ENCODE measurements at places on chromosomes 2 and 18. TPM values are rescaled to one million over a fixed set of nuclear protein-coding genes. Genes with fewer than 3 reads are reported as not detected.

DNA sequence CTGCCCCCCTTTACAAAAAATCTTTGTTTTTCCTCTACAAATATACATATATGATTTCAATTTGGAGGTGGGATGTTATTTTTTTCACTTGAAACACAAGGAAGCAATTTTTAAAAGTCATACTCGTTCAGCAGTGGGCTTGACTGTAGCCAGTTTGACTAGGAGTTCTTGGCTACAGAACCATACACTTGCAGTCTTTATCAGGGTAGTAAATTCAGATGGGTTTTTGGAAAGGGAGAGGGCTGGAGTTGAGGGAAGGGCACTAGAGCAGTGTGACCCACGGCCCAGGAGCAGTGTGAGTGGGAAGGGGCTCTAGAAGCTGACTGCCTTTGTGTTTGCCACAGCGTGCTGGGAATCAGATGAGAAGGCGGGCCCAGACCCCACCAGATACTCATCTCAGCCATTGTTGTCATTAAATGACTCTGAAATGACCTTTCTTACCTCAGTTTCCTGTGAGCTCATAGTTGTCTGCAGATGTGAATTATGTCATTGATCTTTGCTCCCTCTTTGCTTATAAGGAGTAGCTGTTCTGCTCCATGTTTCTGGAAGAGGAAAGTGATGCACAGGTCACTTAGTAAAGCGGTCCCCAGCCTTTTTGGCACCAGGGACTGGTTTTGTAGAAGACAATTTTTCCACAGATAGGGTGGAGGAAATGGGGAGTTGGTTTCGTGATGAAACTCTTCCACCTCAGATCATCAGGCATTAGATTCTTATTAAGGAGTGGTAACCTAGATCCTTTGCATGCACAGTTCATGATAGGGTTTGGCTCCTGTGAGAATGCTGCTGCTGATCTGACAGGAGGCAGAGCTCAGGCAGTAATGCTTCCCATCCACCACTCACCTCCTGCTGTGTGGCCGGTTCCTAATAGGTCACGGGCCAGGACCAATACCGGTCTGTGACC is 116.8 kb downstream of the SPTBN1 start:
- peak overlapping the region; percentile 95 for H3K27ac ChIP-seq
- peaks cover 93% of the 10 kb centered on the region for H3K4me1 ChIP-seq
- peak; percentile 67 for DNase-seq
- H3K36me3 ChIP-seq, result peaks cover 30% of the 10 kb centered on the region
- peak overlapping the region; percentile 65 for H3K4me3 ChIP-seq
- no peaks in the 10 kb centered on the region for H3K27me3 ChIP-seq

DNA sequence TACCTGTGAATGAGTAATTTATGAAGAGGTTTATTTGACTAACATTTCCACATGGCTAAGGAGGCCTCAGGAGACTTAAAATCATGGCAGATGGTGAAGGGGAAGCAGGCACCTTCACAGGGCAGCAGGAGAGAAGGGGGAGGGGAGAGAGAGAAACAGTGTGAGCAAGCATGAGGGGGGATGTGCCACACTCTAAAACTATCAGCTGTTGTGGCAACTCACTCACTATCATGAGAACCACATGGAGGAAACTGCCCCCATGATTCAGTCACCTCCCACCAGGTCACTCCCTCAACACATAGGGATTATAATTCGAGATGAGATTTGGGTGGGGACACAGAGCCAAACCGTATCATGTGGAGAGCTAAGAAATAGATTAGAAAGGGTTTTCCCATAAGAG is 309.0 kb downstream of the RDH14 start:
- H3K4me3 ChIP-seq, result no peak overlapping the region
- no peak overlapping the region for H3K27ac ChIP-seq
- no peaks in the 10 kb centered on the region for H3K36me3 ChIP-seq
- no peaks in the 10 kb centered on the region for H3K4me1 ChIP-seq
- DNase-seq, result no peak
- H3K27me3 ChIP-seq, result no peaks in the 10 kb centered on the region

DNA sequence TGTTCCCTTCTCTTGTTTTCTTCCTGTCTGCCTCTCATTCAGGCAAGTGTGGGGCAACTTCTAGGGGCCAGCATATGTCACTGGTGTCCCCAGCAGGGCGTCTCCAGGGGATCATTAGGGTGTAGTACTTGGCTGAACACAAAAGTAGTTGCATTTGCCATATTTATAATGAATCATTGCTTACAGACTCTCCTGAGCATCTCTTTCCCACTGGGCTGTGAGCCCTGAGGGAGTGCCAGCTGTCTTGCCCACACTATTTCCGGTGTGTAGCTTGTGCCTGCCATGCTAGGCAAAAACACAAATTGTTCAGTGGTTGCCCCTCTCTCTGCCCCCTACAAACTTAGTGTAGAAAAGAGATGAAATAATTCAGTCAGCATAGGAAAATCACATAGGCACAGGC is 40.8 kb upstream of the SCLY start:
- no peaks in the 10 kb centered on the region for H3K27me3 ChIP-seq
- DNase-seq, result no peak
- H3K36me3 ChIP-seq, result peaks cover 29% of the 10 kb centered on the region
- H3K4me1 ChIP-seq, result peaks cover 7% of the 10 kb centered on the region
- H3K4me3 ChIP-seq, result no peak overlapping the region

DNA sequence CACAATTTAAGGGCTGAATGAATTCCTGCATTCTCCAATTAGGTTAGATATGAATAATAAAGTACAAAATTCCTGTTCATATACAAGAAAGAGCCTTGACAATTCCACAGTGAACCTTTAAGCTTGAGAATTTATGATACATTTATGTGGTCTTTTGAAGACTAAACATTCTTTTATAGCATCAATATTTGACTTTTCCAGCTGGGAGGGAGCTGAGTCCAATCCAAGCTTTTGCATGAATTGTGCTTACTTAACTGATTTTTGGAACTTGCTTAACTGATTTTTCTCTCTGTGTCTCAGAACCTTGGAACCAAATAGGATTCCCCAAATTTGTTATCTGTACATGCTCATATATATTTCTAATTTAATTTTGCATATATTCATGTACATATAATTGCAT is 388.0 kb downstream of the TRIB2 start:
- DNase-seq, result no peak
- no peaks in the 10 kb centered on the region for H3K36me3 ChIP-seq
- no peaks in the 10 kb centered on the region for H3K27me3 ChIP-seq
- no peaks in the 10 kb centered on the region for H3K4me1 ChIP-seq
- H3K27ac ChIP-seq, result no peak overlapping the region
- no peak overlapping the region for H3K4me3 ChIP-seq

- no peaks in the 10 kb centered on the region for H3K36me3 ChIP-seq
- H3K4me1 ChIP-seq, result no peaks in the 10 kb centered on the region
- no peaks in the 10 kb centered on the region for H3K27me3 ChIP-seq
- no peak for DNase-seq
Measured at GRCh38 chr2:194999771-195000170, 657.3 kb upstream of the SLC39A10 start.

DNA sequence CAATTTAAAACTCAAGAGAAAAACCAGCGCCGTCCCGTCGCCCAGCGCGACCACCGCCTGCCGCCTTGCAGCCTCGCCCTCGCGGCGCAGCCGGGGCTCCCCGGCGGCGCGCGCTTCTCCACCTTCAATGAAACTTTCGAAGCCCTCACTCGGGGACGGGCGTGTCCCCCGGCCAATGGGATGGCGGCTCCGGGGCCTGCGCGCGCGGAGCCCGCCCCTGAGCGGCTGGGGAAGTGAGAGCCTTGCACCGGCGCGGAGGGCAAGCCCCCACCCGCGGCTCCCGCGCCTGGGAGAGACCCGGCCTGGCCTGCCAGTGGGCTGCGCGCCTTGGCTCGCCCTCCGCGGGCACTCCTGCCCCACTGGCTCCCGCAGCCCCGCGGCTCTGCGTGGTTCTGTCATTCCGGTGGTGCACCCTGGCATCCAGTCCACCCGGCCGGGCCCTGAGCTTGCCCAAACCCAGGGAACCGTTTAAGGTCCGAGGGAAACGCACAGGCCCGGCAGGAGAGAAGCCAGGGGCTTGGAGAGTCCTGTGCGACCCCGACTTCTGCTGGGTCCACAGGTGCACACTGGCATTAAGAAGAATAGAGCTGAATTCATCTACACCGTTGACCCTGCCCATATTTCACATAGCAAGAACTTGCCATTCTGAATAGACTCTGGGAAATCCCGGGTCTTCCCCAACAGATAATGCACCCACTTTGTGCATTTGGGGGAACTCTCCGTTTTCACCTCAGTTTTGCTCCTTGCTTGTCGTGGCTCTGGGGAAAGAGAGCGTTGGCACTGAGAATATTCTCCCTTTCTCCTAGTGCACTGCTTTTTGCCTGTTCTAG is at the start of gene PIEZO2:
Gene PIEZO2, minus strand, starts transcription at position 129 of the 830 bp plus-strand sequence. CDS start 981 bp downstream, outside the sequence.
- peaks cover 43% of the 10 kb centered on the region for H3K27me3 ChIP-seq
- DNase-seq, result no peak
- H3K4me3 ChIP-seq, result no peak within 1 kb of the TSS
- H3K36me3 ChIP-seq, result no peaks in the 10 kb centered on the region
- no peaks in the 10 kb centered on the region for H3K4me1 ChIP-seq

DNA sequence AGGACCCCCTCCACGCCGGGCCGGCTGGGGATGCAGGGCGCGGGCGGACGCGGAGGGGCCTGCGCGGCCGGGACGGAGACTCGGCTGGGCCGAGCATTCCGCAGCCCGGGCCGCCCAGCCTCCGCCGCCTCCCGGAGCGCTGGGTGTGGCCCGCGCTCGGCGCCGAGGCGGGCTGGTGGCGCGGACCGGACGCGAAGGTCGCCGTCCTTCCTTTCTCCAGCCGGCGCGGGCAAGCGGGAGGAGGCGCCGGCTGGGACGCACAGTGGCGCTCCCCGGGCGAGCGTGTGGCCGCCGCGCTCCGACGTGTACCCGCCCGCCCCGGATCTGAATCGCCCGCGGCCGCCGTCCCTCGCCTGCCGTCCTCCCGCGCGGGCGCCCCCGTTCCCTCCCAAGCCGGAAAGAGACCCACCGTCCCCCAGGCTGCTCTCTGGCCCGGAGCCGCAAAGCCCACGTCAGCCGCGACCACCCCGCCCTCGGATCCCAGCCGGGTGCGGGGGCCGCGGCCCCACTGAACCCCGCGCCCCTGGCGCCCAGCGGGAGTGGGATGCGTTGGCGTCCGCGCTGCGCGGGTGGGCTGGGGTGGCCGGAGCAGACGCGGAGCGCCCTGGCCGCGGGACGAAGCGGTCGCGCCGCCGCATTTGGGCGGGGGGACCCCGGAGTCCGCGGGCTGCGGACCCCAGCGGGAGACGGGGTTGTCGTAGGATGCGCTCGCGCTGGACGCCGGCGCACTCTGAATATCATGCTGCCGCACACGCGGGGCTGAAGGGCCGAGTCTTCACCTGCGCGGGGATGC is 634 bp downstream of the SPATS2L start:
- H3K27me3 ChIP-seq, result peaks cover 3% of the 10 kb centered on the region
- peak overlapping the region; percentile 77 for H3K4me3 ChIP-seq
- DNase-seq, result peak; percentile 48
- peaks cover 46% of the 10 kb centered on the region for H3K4me1 ChIP-seq

The LRATD1 gene
- not detected for total RNA-seq

The UGT1A3 gene
- not detected for total RNA-seq

All from activated CD4-positive, alpha-beta memory T cell treated with anti-CD3 and anti-CD28 coated beads, Interleukin-2, amount 10 ng/mL, durations not matched to agents 7 days and 5 days (primary cell).